ENCODE measurements at places on chromosomes 1 and 21. TPM values are rescaled to one million over a fixed set of nuclear protein-coding genes. Genes with fewer than 3 reads are reported as not detected.

- DNase-seq: no peak
Observed at GRCh38 chr1:221188458-221188857, 309.2 kb downstream of the HLX start.

CD1C gene
- total RNA-seq: not detected

TNFRSF14 gene
- total RNA-seq: not detected

DNA sequence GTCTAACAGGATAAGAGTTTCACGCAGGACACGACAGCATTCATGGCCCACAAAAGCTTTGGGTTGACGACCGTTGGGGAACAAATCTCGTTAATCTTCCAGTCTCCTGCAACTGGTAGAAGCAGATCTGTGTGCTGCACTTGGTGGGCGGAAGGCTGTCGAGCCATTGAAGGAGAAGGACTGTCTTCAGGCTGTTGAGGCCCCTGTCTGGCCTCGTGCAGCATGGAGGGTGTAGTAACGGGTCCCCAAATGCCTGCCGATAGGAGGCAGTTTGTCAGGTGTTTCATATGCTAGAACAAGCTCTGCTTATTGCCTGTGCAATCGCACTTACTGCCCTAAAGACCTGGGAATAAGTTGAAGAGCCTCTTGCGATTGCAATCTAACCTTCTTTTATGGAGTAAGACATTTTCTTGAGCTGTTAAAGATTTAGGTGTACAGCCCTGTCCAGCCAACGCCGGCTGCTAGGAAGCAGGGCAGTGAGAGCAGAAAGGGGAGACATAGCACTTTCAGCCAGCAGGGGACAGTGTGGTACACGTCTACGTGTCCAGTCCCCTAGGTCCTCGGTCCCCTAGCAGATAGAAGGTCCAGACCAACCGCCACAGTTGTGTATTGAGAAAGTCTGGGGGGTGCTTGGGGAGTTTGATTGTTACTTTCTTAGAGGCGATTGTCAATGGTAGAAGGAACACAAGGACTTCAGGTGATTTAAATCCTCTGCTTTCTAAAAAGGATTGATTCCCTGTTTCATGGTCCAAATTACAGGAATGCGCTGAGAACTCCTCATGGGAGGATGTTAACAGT is 102.3 kb upstream of the TMPRSS2 start:
- DNase-seq: peak; percentile 77

DNA sequence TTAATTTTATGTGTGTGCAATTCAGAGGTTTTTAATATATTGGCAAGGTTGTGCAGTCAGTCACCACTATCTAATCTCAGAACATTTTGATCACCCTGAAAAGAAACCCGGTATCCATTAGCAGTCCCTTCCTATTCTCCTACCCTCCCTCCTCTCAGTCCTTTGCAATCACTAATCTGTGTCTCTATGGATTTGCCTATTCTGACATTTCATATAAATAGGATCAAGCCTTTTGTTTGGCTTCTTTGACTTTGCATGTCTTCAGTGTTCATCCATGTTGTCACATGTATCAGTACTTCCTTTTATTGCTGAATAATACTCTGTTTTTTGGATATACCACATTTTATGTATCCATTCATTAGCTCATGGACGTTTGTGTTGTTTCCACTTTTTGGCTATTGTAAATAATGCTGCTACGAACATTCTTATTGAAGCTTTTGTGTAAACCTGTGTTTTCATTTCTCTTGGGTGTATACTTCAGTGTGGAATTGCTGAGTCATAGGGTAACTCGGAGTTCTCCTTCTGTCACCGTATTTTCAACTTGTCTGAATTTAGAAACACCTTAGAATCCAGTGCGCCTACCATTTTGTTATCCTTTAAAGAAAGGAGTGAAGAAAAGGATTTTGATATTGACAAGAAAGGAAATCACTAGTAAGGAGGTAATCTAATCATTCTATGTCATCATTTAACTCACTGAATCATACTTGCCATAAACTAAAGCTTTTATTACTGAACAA is 3.4 kb downstream of the CEP85 start:
- DNase-seq: no peak

TNFRSF8 gene
- 0.43 TPM for total RNA-seq

Data from SJCRH30 (cell line).